ENCODE measurements at places on chromosomes 4 and X.

GRCh38 chrX:48956728-48957414 lies 536 bp downstream of the OTUD5 start:
- no peak for DNase-seq

GRCh38 chrX:130053236-130053635 lies 57.1 kb downstream of the ELF4 start:
- DNase-seq, result no peak

GRCh38 chr4:175070444-175070843 lies 152.3 kb downstream of the ADAM29 start:
- DNase-seq, result no peak

GRCh38 chr4:36348403-36348938 lies 67.1 kb downstream of the DTHD1 start:
- DNase-seq, result peak; percentile 18

DNA sequence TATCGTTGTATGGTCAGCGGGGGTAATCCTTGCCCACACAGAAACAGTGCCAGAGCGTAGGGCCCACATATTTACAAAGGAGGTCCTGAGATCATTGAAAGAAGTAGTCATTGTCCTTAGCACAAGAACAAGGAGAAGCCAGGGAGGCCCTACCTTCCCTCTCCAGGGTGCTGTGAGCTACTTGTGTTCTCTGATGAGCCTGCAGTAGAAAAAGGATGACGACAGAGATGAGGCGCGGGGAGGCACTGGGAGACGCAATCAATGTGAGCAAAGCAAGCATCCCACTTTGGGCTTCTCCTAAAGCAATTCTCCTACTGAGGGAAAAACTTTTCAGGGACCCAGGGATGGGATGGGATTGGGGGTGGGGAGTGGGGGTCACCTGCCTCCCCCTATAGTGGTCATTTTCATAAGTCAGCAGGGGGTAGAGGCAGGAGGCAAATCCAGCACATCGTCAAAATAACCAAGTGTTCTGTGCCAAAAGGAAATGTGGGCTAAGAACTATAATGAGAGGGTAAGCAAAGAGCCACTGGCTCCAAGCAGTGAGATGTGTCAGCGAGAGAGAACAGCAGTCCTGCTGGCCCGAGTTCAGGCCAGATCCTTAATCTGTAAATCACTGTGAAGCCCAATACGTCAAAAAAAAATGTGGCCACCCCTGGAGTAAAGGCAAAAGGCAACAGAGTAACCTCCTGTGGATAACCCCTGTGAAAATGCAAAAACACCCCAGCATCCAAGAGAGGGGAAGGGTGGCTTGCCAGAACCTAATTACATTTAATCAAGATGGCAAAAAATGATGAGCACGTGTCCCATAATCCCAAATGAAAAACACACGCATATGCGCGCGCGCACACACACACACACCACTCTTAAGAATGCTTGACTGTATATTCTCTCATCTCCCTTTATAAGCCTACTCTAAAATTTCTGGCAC lies 136.6 kb upstream of the HHIP start:
- DNase-seq, result no peak

DNA sequence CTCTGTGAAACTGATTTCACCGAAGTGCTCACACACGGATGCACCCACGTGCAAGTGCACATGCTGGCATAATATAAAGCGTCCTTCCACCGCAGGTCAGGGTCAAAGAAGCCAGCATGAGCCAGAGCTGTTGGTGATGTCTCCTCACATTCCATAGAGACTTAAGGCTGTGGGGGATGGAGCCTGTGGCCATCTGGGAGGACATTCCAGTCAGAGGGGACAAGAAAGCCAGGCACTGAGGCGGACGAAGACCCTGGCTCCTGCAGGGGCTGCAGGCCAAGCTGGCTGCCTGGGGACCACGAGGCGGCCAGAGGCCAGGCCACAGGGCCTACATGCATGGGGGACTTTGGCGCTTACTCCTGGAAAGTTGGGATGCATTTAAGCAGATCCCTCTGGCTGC lies 7.7 kb downstream of the RNF212 start:
- DNase-seq, result no peak

DNA sequence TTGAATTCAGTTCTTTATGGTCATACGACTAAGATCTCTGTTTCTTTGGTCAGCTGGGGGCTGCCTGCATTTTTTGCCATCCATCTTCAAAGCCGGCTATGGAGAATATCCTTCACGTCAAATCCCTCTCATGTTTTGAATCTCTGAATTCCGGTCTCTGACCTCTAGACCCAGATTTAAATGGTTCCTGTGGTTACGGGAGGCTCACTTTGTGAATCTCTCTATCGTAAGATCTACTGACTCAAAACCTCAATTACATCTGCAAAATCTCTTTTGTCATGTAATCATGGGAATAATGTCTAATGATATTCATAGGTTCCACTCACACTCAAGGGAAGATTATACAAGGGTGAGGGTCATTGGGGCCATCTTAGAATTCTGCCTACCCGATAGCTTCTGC lies 5.7 kb upstream of the MPC1L start:
- no peak for DNase-seq

- peak; percentile 10 for DNase-seq
Observed at GRCh38 chrX:148049441-148049840, 68.3 kb downstream of the FMR1NB start.

- DNase-seq, result no peak
Observed at GRCh38 chr4:147525494-147526271, 44.8 kb downstream of the EDNRA start.

- DNase-seq, result peak; percentile 47
Observed at GRCh38 chr4:184762100-184762499, 28.2 kb upstream of the CENPU start.

DNA sequence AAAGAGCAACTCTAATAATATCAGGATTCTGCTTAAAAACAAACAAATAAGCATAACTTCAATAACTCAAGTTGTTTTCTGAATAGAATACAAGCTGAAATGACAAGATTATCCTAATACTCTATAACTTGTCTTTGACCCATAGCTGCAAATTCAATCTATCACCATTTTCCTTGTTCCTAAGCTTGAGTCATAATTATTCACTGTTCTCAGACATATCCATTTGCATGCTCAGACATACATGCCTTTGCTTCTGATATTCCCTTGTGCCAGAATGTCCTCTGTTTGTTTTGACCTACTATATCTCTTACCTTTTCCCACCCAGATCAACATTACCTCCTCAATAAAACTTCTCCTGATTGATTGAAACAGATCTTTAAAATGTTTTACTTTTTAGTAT lies 109.7 kb downstream of the SNCA start:
- DNase-seq, result no peak

DNA sequence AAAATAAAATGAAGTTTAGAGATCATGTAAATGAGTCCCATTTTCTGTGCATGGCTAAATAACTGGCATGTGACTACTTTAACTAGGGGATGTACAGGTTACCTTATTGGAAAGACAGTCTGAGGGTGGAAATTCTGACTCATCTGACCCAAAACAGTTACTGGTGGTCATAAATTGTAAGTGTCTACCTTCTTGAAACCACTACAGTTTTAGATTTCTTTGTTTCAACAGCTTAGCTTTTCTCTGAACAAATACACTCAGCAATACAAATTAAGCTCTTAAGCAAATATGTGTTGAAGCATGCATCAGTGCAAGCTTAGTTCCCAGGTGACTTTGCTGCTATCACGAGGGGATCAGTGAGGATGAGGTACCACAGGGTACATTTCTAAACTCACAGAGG lies 60.7 kb upstream of the PGM2 start:
- no peak for DNase-seq

- no peak for DNase-seq
Observed at GRCh38 chr4:119592830-119593229, 35.8 kb downstream of the PDE5A start.

DNA sequence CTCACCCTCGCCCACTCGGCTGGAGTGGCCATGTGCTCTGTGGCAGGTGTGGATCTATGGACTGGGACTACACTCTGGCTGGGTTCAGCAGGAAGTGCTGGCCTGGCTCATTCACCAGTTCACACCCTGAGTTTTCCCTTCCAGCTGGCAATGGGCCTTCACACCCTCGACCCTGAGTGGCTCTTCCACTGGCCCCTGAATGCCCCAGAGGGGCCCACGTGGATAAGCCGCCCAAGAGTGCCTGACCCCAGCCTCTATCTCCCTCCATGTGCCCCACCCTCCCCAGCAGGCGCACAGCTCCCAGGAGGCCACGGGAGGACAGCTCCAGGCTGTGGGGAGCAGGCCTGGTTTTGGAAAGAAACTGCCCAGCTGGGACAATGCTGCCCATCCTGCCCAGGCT lies 234.1 kb downstream of the AFAP1 start:
- DNase-seq, result no peak

DNA sequence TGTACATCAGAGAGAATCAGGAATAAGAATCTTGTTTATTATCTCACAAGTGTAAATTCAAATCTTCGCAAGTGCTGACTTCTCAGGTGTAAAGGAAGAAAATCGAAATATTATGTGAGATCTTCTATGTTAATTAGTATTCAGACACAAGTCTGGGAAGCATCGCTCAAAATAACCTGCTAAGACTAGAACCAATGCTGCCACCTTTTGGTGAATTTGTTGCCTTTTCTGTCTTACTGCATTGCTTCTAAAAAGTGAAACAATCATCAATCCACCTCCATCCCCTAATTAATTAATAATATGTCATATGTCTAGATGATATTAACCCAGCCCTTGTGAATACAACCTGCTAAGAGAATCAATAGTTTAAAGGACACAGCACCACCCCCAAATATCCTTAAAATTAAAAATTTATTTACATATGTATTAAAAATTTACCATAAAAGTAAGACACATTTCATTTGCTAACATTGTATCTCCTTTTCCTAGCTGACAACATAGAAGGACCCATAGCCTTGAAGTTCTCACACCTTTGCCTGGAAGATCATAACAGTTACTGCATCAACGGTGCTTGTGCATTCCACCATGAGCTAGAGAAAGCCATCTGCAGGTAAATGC lies 3.5 kb downstream of the EPGN start:
- no peak for DNase-seq

GRCh38 chr4:27775156-27775555 lies 914.5 kb downstream of the STIM2 start:
- DNase-seq, result no peak

- no peak for DNase-seq
Observed at GRCh38 chrX:105191878-105192277, 28.6 kb downstream of the TEX13A start.

- DNase-seq, result no peak
Observed at GRCh38 chr4:13546142-13546940, 2.0 kb upstream of the NKX3-2 start.

- DNase-seq, result no peak
Observed at GRCh38 chrX:47448165-47448806, 34.7 kb downstream of the ZNF41 start.

DNA sequence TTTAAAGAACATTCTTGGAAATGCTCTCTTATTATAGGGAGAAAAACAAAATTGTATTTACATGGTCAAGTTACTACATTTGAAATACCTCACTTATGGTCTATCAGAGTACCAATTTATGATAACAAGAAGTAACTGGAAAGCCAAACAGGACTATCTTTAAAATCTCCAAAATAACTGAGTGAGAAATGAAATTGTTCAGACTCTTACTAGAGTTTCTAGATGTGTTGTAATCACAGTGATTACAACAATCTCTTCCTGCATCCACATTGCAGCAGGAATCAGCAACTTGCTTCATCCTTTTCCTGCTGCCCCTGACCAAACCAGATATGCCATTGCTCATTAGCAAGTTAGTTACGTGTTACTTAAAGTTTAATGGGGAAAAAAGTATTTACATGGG lies 245.2 kb upstream of the SMIM31 start:
- DNase-seq, result no peak

GRCh38 chr4:14149176-14150053 lies 521.9 kb upstream of the BOD1L1 start:
- DNase-seq, result no peak

- peak; percentile 4 for DNase-seq
Observed at GRCh38 chr4:99117876-99118693, 26.0 kb downstream of the ADH4 start.

GRCh38 chr4:126475730-126476129 lies 1157.0 kb upstream of the INTU start:
- no peak for DNase-seq

DNA sequence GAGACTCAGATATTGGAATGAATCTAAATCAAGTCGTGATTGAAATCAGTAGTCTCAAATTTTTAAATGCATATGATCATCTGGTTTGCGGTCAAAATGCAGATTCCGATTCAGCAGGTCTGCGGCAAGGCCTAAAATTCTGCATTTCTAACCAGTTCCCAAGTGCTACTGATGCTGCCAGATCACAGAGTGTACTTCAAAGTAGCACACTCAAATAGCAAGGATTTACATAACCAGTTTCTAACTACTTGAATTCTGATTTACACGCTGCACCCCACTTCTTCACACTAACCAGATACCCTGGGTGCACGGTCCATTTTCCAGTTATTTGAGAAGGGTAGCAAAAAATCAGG lies 752 bp downstream of the MBTPS2 start:
- no peak for DNase-seq

GRCh38 chr4:134019657-134020056 lies 181.9 kb downstream of the PABPC4L start:
- DNase-seq, result no peak

GRCh38 chr4:135917011-135917410 lies 1615.3 kb downstream of the PCDH18 start:
- DNase-seq, result no peak

GRCh38 chrX:9252182-9252581 lies 212.7 kb upstream of the TBL1X start:
- no peak for DNase-seq

- no peak for DNase-seq
Observed at GRCh38 chrX:9678215-9678965, 87.3 kb downstream of the GPR143 start.

- no peak for DNase-seq
Observed at GRCh38 chrX:10171249-10171648, 14.5 kb downstream of the CLCN4 start.

DNA sequence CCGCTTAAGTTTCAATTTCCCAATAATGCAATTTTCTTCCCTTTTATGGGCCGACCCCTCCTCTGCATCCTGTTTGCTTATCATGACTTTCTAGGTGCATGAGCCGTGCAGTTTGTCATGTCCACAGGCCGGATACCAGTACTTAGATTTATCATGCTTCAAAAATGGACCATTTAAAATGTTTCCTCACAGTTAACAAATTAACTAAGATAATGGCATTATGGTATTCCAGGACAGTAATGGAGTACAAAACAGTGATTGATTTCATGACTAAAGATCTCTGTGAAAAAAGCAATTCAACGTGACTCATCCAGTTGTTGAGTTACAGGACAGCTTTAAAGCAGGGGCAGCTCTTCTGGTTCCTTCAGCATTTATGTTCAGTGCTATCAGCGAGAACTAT lies 23.0 kb downstream of the SNX25 start:
- no peak for DNase-seq

DNA sequence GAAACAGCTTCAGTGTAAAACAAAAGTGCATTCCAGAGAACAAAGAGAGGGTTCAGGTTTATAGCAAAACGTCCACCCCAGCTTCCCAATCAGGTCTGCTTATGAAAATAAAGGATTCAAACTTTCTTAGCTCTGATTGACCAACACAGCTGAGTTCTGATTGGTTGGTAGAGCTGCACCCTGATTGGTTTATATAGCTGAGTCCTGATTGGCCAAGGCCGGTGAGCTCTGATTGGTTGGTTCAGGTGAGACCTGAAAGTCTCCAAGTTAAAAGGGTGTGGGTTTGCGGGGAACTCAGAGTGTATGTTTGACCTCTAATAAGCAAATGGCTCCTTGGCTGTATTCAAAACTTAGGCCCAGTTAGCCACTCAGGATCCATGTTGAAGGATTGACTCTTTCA lies 20.9 kb downstream of the CLRN2 start:
- DNase-seq, result no peak
